ENCODE measurements at places on chromosomes 4 and X. TPM values are rescaled to one million over a fixed set of nuclear protein-coding genes. Genes with fewer than 3 reads are reported as not detected.

DNA sequence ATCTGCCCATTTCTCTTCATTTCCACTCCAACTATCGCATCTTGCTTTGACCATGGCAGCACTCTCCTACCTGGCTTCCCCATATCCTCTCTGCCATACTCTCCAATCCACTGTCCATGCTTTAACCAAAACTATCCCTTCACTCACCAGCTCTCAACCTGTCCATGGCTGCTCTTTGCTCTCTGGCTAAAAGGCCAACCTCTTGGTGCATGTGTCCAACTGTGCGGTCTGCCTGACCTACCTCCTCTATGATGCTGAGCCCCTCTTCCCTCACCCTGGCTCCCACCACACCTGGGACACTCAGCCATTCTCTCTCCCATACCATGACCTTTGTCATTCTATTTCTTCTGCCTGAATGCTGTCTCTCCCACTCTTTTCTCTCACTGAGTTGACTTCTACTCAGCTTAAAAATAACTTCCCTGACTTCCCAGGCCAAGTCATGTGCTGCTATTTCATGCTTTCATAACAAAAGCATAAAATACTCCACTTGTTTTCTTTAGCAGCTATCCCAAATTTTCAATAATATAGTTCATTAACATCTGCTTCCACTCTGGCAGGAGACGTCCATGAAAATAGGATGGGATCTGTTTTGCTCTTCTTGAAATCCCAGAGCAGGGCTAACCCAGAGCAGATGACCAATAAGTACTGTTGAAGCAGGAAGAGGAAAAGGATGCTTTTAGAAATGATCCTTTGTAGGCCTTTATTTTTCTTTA, 29.8 kb upstream of the KLF3 start:
- H3K4me3 ChIP-seq, result no peak overlapping the region
- H3K4me1 ChIP-seq, result no peaks in the 10 kb centered on the region
- DNase-seq, result no peak
- no peaks in the 10 kb centered on the region for H3K36me3 ChIP-seq
- no peaks in the 10 kb centered on the region for H3K27me3 ChIP-seq

GRCh38 chr4:126004941-126005340, 690.2 kb downstream of the FAT4 start:
- DNase-seq, result no peak
- H3K4me1 ChIP-seq, result no peaks in the 10 kb centered on the region
- H3K36me3 ChIP-seq, result no peaks in the 10 kb centered on the region
- no peak overlapping the region for H3K27ac ChIP-seq

The NAA11 gene
- total RNA-seq, result not detected

The SHROOM3 gene
- total RNA-seq, result 0.06 TPM

DNA sequence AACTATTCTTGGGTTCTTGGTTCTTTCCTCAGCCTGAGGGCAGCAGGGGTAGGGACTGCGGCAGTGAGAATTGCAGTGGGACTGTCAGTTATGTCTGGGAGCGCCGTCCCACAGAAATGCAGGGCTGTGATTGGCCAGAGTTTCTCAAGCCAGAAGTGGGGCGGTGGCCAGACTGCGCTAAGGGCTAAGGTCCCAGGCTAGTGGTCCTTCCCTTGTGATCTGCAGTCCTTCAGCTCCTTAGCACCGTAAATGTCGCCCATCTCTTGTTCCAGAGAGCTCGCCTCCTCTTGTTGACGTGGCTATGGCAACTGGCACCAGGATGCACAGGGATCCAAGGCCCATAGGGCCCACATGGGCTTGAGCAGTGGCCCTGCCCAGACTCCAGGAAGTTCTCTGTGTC, 223.5 kb downstream of the GRIA2 start:
- no peak for DNase-seq
- H3K36me3 ChIP-seq, result no peaks in the 10 kb centered on the region
- no peak overlapping the region for H3K27ac ChIP-seq
- no peaks in the 10 kb centered on the region for H3K4me1 ChIP-seq

- DNase-seq, result no peak
- no peaks in the 10 kb centered on the region for H3K27me3 ChIP-seq
- H3K27ac ChIP-seq, result no peak overlapping the region
- H3K36me3 ChIP-seq, result no peaks in the 10 kb centered on the region
- no peak overlapping the region for H3K4me3 ChIP-seq
- no peaks in the 10 kb centered on the region for H3K4me1 ChIP-seq
These were observed 43.3 kb upstream of the AGA start for GRCh38 chr4:177485528-177485927.
